ENCODE measurements at places on chromosomes 11 and 22.

- DNase-seq: peak; percentile 25
These were observed 13.1 kb upstream of the RPS19BP1 start for GRCh38 chr22:39545386-39546365.

DNA sequence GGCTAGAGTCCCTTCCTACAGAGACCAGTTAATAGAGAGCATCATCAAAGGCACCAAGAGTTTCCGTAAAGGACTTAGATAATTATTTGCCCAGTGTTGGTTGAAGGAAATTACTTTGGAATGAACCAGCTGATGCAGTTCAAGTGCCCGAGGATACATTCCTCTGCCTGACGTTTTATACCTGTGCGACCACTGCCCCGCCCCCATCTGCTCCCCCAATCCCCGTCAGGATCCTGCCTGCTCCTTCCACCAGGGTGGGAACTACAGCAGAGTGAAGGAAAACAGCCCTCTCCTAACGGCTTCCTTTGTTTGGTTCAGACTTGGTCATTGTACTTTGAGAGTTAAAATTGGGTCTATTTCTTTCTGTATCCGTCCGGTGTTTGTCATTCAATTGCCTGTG lies 761.5 kb downstream of the NTM start:
- no peak for DNase-seq

- peak; percentile 41 for DNase-seq
These were observed 168.8 kb upstream of the CADM1 start for GRCh38 chr11:115672999-115673411.

GRCh38 chr11:122714484-122714883 lies 59.0 kb downstream of the UBASH3B start:
- DNase-seq: no peak

DNA sequence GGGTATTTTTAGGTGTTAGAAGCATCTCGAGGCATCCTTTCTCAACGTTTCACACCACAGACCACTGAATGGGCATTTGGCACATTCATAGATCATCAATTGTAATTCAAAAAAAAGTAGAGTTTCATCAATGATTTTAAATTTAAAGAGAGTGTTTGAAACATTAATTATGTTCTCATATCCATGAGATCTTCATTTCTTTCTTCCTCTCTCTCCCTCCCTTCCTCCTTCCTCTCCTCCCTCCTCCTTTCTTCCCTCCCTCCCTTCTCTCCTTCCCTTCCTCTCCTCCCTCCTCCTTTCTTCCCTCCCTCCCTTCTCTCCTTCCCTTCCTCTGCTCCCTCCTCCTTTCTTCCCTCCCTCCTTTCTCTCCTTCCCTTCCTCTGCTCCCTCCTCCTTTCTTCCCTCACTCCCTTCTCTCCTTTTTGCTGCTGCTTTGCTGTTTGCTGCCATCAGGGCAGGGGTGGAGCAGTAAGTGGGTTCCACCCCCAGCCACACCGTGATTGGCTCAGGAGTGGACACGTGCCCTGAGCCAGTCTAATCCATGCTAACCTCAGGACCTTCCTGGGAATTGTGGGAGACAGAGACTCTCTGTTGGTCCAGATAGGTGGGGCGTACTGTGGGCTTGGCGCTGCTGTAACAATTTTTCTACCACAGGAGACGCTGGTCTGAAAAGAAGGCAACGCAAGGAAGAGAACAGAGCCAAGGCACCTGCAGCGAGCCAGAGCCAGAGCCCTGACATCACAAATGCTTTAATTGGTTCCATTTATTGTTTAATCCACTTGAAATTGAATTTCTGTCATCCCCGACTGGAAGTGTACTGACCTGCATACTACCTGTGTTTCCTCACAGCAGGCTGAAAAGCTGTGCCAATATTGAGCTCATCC lies 33.7 kb upstream of the APOBEC3A start:
- peak; percentile 83 for DNase-seq

- no peak for DNase-seq
These were observed 7.7 kb downstream of the MPPED2 start for GRCh38 chr11:30578406-30578805.

GRCh38 chr22:21975273-21975672 lies 7.3 kb downstream of the TOP3B start:
- no peak for DNase-seq

GRCh38 chr11:47204637-47204989 lies 10.2 kb upstream of the DDB2 start:
- peak; percentile 58 for DNase-seq

DNA sequence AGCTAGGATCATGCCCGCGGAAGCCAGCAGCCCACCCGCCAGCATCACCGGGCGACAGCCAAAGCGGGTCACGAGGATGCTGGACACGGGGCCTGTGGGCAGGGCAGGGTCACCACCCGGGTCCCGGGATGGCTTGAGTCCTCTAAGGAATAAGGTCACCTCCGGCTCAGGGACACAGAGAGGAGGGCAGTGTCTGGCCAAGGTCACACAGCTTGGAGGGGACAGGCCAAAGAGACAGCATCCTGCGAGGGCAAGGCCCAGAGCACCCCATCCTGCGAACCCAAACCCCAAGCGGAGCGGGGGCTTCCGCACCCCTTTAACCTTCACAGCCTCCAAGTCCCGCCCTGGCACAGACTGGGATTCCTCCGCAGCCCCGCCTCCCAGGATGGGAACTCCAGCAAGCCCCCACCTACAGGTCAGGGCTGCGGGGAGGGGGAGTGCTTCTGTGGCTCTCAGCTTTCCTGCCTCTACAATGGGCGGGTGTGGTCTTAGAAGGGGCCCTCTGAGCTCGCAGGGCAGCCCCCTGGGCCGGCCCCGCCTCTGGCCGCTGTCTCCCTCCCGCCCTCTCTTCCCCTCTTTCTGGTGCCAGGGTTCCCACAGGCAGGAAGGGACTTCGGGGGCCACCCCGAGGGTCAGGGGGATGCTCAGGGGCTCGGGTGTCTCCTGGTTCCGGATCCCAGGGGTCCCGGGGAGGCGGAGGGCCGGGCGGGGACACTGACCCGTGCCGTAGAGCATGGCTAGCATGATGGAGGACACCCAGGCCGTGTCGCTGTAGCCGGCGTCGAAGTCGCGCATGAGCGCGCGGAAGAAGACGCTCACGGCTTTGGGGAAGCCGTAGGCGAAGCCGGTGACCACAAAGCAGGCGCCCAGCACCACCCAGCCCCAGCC lies 1.8 kb downstream of the SLC16A8 start:
- no peak for DNase-seq

- DNase-seq: no peak
These were observed 46.8 kb downstream of the TRIM44 start for GRCh38 chr11:35709376-35709775.
